AG20443 (cell line): ENCODE measurements at places on chromosomes 11 and 22.

GRCh38 chr11:44858796-44859527 is 91.7 kb downstream of the TP53I11 start:
- peak; percentile 74 for DNase-seq

DNA sequence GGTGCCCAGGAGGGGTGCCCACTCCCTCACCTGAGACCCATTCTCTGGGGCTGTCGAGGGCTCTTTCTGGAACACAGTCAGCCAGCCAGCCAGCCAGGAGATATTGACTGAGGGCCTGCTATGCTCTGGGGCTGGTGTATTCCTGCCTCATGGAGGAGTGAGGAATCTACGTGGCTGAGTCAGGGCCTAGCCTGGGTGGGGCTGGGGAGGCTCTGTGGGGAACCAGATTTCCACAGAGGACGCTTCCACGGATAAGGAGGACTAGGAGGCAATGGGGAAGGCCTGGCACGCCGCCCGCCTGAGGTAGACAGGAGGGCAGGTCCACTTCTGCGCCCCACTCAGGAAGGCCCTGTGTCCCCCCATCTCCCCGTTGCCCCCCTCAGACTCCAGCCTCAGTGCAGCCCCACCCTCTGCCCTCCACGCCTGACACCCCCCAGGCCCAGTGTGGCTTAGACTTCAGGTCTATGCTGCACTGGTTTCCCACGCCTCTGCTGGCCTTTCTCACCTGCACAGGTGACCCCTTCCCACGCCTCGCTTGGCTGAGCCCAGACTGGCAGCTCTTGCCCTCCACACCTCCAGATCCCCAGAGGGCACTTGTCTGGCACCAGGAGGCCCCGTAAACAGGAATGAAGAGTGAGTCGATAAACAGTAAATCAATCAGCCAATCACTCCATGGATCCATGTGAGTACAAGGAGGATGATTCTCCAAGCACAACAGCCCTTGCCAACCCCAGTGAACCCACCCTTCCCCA is 37.5 kb downstream of the MACROD1 start:
- no peak for DNase-seq

DNA sequence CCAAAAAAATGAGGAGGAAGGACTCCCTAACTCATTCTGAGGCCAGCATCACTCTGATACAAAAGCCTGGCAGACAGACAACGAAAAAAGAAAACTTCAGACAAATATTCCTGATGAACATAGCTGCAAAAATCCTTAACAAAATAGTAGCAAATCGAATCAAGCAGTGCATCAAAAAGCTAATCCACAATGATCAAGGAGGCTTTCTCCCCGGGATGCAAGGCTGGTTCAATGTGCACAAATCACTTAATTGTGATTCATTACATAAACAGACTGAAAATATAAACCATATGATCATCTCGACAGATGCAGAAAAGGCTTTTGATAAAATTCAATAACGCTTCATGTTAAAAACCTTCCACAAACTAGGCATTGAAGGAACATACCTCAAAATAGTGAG is 16.4 kb downstream of the MTMR2 start:
- no peak for DNase-seq

GRCh38 chr11:110984147-110984546 is 261.4 kb upstream of the POU2AF2 start:
- peak; percentile 19 for DNase-seq

- no peak for DNase-seq
Measured at GRCh38 chr11:77003963-77004362, 30.2 kb upstream of the B3GNT6 start.
